ENCODE measurements at places on chromosomes 3 and 15. TPM values are rescaled to one million over a fixed set of nuclear protein-coding genes. Genes with fewer than 3 reads are reported as not detected.

GADL1 gene
- total RNA-seq, result not detected

ZMAT3 gene
- 15.3 TPM for total RNA-seq

KIF23 gene
- total RNA-seq, result 7.3 TPM

CADPS gene
- total RNA-seq, result 1.3 TPM

All from bronchial epithelial cell (primary cell).